KBM-7 (cell line): ENCODE measurements at places on chromosomes 3 and 15.

- peak; percentile 16 for DNase-seq
Observed at GRCh38 chr3:102129760-102130608, 280.7 kb downstream of the NFKBIZ start.

DNA sequence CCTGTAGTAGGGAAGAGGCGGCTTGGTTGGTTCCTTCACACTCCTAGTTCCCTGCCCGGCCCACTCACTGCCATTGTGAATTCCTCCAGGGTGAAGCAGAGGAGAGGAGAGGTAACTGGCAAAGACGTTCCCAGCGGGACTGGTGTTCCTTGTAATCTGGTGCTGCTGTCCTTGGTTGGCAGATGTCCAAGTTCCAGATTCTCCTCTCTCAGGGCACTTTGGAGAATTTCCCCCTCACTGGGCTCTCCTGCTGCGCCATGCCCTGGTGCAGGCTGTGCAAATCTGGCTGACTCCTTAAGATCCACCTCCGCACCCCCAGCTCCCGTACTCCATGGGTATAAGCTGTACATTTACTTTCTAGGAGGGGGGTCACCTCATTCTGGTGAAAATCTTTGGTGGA lies 37.3 kb downstream of the THSD4 start:
- no peak for DNase-seq

DNA sequence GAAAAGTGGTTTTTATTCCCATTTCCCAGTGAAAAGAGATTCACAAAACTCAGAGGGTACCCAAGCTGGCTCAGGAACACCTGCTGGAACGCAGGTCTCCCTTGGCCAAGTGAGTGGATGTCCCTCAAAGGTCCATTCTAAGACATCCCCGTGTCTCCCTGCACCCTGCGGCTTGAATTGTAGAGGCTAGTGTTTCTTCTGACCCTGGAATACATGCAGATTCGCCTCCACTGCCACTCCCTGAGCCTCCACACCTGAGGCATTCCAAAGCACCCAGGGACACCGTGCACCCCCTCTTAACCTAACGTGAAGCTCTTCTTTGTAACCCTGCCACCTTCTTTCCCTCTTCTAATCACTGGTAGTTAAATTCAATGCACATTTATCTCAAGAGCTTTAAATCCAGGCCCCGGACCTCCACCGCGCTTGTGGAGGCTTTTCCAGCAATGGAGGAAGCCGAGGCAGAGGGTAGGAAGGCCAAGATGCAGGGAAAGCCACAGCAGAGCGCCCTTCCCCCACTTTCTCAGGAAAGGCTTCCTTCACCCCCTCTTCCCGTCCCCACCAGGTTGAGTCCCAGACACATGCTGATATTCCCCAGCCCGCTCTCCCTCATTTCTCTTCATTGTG lies 590 bp upstream of the ITGA11 start:
- DNase-seq = no peak

GRCh38 chr3:154310840-154311239 lies 13.4 kb downstream of the DHX36 start:
- DNase-seq = no peak

- peak; percentile 51 for DNase-seq
Observed at GRCh38 chr3:137121704-137122314, 164.0 kb downstream of the IL20RB start.

DNA sequence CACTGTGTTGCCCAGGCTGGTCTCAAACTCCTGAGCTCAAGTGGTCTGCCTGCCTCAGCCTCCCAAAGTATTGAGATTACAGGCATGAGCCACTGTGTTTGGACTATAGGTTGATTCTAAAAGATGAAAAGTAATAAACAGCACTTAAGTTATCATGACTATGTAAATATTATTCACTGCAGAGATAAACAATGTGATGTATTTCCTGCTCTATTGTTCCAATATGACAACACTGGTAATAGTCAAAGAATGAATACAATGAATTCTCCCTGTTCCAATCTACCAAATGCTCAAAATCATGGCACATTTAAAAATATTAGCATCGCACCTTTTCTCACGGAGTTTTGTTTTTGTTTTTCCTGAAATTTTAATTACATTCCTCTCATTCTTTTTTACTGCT lies 36.8 kb upstream of the TBL1XR1 start:
- no peak for DNase-seq

DNA sequence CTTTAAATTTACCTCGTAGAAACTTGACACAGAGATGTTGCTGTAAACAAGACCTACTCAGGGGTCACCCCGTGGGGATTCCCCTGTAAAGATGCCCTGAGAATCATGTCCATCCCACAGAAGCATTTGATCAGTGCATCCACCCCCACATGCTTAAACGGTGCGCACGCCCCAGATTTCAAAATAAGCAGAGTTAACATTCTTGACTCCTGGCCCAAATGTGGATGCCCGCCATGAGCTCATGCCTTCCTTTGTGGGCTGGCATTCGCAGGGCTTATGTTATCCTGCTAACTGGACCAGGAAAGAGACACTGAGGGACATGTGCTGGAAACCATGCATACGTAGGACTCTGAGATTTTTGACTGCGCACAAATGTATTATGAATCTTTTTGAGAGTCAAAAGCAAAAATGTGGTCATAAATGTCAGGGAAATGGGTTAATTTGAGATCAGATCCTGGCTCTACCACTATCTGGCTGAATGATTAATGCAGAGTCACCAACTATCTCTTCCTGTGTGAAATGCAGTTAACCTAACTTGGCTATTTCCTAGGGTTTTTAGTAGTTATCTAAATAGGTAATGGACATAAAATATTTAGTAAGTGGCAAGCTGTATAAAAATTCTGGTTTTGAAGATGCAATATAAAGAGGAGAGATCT lies 9.1 kb upstream of the TP63 start:
- DNase-seq = no peak

- no peak for DNase-seq
Observed at GRCh38 chr3:54131026-54131605, 8.8 kb downstream of the CACNA2D3 start.

DNA sequence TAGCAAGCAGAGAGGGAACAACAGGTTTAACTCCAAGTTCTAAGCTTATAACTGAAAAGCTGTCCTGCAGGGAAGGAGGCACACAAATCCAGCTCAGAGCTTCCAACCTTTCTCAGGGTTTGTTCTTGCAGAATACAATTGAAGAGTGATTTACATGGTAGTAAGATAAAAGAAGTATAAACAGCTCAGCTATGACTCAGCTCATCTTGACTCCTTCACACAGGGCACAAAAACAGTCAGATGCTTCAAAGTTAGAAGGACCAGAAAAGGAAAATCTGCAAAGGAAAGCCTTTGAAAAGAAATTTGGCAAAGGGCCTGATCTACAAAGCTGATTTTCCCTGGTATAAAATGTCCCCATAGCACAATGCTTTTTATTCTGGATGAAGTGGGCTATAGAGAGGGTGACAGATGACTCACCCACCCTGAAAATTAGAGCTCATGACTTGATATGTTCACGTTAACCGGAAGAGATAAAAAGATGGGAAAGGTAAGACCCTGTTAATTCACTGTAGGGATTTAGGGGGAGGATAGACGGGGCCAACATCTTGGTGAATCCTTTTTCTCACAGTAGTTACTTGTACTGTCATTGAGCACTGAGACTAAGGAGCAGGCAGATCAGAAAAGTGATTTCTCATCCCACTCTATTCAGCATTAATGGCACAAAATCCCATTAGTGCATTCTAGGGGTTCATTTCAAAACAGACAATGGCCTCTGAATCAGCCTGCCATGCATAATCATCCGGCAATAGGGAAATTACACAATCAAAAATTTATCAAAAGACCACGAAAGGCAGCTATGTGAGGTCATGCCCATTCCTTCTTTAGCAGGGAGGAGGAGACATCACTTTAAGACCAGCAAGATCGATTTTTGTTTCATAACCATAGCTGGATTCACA lies 143.5 kb downstream of the GAP43 start:
- DNase-seq = no peak

GRCh38 chr3:63232764-63233396 lies 45.2 kb upstream of the SYNPR start:
- no peak for DNase-seq

- DNase-seq = no peak
Observed at GRCh38 chr3:46763178-46763577, 45.5 kb upstream of the PRSS50 start.

DNA sequence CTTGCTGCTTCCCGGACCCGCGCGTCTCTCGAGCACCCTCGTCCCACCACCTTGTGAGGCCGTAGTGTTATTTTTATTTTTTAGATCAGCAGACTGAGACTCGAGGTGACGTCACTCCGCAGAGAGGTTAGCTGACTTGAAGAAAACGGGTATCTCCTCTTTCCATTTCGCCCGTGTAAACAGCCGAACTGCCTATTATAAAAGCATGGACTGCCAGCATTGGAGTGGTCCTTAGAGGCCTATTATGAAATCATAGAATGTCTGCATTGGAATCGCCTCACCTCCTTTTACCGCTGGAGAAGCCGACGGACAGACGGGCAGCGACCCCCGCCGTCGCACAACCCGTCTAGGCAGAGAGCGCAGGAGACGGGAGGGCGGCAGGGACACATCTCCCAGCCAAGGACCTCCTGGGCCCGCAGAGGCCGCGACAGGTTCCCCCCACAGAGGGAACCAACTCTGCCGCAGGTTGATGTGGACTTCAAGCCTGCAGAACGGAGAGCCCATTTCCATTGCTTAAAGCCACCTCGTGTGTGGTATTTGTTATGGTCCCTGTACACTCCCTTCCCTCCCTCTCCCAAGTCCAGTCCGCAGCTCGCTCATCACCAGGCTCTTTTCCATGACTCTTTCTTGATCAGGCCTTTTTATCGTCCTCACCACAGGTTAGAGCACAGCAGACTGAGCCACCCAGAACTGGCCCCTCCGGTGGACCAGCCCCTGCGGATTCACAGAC lies 540 bp upstream of the PPP1R2 start:
- DNase-seq = no peak

DNA sequence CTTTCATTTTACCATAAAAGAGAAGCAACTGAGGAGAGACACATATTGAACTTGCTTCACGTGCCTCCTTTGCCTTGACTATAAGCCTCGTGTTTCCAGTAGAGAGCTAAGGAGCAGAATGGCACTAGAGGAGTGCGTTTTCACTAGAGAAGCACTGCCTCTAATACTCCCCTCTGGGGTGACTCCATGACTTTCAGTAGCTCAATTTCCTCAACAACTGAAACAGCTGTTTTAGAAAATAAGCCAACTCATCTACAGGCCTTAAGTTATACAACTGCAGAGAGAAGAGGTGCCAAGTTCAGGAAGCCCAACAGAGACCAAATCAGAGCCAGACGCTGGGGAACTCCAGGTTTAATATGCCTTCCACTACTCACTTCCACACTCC lies 1.9 kb downstream of the UBP1 start:
- peak; percentile 49 for DNase-seq

- no peak for DNase-seq
Observed at GRCh38 chr15:62509395-62509958, 344.4 kb upstream of the C2CD4B start.

- DNase-seq = no peak
Observed at GRCh38 chr15:91866971-91867372, 13.5 kb downstream of the SLCO3A1 start.

- DNase-seq = peak; percentile 86
Observed at GRCh38 chr3:9976721-9977709, 9.6 kb downstream of the EMC3 start.

DNA sequence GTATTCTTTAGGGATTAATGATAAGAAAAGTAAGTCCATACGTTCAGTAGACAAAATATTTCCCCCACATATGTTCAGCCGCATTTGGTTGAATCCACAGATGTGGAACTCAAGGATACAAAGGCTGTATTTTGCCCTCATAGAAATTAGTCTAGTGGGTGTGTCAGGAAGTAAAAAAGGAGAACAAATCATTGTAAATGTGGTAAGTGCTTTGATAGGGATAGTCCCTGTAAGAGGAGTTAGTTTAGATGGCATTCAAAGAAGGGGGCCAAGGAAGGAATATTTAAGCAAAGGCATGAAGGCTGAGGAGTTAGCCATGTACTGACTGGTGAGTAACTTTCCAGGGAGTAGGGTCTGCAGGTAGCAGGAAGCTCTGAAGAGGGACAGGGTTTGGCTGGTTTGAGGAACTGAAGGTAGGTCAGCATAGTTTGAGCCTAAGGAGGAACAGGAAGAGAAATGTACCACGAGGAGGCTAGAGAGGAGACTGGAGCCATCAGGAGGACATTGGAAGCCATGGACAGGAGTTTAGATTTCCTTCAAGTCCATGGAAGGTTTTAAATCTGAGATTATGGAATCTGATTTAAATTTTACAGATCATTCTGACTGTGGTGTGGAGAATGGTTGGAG lies 98.8 kb downstream of the MME start:
- DNase-seq = peak; percentile 54

DNA sequence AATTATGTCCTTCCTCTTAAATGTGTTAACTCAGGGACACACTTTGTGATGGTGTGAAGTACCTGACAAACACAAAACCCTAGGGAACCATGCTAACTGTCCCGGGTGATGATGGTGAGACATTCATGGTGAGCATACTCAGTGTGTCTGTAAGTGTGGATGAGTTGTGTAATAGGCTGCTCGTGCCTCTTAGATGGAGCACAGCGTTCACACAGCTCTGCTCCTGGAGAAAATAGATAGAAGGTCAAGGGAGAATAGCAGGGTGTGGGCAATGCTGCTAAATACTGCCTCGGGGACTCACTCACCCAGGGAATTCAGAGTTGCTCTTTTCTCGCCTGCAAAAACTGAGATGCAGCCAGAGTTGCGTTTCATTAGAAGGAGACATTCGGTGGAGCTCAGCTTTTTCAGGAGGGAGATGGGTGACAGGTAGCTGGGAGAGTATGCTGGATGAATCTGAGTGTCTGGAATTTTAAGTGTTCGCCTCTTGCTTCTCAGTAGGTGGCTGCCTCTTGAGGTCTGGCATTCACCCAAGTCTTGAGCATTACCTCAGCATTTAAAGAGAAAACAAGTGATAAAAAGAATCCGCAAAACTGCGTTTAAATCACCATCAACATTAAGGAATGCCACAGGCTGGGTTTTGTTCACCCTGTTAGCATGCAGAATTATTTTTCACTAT lies 813.2 kb downstream of the AGBL1 start:
- no peak for DNase-seq

DNA sequence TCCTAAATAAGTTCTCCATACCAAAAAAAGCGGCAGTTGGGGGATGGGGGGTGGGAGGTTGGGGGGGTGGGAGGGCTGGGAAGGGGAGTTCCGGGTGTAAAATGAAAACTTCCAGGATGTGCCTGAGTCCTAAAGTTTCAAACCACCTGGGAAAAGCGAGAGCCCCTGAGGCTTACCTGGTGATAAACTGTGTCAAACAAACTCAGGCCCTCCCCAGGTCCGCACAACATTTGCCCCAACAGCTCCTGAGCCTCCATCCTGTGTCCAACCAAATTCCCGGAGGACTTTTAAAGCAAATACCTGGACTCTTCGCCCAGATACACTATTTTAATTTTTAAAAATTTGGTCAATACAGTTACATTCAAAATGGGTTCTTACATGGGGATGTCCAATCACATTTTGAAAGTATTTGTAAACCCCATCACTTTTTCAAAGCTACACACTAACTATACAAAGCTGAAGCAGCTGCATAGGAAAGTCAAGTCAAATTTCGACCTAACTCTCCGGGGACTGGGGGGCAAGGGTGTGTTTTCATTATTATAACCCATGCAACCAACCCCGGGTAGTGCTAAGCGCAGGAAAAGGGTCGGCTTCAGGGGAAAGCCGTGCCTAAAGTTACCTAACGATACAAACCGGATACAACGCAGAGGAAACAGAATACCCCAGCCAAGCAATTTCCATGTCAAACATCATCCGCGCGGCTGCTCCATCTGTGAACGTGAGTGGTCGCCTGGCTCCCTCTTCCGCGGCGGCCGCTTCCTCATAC lies 685 bp upstream of the FOXB1 start:
- peak; percentile 38 for DNase-seq

- DNase-seq = no peak
Observed at GRCh38 chr3:179482857-179483256, 31.6 kb upstream of the GNB4 start.

GRCh38 chr3:100833483-100833882 lies 124.2 kb downstream of the TFG start:
- DNase-seq = no peak
